ENCODE measurements at places on chromosomes 1 and 21. TPM values are rescaled to one million over a fixed set of nuclear protein-coding genes. Genes with fewer than 3 reads are reported as not detected.

The AIRE gene
- not detected for total RNA-seq

The SPATA45 gene
- not detected for total RNA-seq

The RNF115 gene
- 8.4 TPM for total RNA-seq

The RAB42 gene
- 14.1 TPM for total RNA-seq

The WNT2B gene
- 12.0 TPM for total RNA-seq

The NUP210L gene
- not detected for total RNA-seq

Data from MG63 (cell line).